ENCODE measurements at places on chromosomes 2 and 18.

DNA sequence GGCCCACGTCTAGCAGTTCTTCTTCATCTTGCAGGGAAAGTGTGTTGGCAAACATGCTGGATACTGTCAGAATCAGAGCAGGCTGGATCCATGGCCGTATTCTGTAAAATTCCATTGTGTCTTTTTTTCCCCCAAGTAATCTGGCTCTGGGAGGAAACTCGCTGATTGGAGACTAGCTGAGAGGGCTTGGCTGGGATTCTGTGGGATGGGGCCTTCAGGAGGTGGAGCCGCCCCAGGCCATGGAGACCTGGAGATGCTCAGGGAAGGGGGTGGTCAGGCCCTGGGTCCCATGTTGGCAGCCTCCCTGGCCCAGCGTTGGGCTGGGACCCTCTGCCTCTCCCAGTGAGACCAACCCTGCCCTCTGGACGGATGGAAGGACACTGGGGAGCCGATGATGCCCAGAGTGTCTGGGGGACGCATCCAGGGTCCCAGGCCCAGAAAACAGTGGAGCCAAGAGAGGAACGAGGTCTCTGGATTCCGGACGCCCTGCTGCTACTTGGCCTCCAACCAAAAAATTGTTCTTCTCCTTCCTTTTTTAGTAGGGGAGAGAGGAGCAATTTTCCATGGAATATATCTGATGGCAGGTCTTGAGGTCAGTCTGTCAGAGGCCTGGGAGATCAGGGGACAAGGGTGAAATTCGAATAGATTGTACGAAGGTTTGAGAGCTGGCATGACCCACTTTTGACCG, 114.5 kb downstream of the AGAP1 start:
- DNase-seq: no peak

GRCh38 chr2:12173271-12173942, 427.0 kb downstream of the LPIN1 start:
- DNase-seq: no peak

DNA sequence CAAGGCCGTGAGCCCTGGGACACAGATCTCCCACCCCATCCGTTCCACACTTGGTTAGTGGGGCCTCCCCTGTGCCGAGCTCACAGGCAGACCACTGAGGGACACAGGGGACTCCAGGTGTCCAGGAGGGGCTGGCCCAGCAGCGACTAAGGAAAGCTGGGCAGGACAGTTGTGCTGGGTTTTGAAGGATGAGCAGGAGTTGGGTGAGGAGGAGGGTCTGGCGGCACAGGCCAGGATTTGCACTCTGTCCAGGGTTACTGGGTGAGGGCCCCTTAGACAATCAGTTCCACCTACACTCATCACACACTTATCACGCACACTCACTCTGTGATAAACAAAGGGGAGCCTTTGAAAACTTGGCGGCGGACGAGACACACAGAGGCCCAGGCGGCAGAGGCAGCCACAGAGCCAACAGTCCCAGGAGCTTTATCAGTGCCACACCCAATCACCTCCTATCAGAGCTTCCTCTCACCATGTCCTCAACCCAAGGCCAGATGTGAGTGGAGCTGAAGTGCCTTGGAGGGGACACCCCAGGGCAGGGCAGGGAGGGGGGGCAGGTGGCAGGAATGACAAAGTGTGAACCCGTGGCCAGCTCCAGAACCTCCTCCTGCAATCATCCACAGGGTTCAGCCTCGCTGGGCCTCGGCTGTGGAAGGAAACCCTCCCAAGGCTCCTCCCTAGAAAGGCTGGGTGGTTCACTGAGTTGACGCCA, 26.6 kb downstream of the BIN1 start:
- DNase-seq: no peak

- no peak for DNase-seq
These were observed 8.2 kb downstream of the KCNJ3 start for GRCh38 chr2:154706660-154707059.
